Left renal pelvis (tissue), 4 donors: ENCODE measurements at places on chromosomes 3 and 15. TPM values are rescaled to one million over a fixed set of nuclear protein-coding genes. Genes with fewer than 3 reads are reported as not detected.

Gene PAK6
- polyA plus RNA-seq = 6.3 TPM

Gene PLA2G4E
- not detected for polyA plus RNA-seq

Gene SPATA12
- polyA plus RNA-seq = not detected

DNA sequence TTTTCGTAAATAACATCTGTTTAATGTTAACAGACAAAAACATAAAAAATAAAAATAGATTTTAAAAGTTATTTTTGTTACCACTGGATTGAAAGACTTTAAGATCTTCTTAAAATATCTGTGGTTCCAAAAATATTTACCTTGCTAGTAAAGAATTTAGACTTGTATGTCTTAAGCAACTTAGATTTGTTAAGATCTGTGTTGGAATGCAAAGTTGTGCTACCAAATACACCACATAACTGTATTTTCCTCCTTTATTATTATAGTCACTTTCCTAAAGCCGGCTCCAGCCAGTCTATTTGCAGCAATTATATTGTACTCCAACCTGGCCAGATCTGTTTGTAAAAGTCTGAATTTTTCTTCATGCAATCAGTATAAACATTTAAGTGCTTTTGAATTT is 63.7 kb downstream of the SPRED1 start:
- no peak for DNase-seq
